GOT3 (cell line): ENCODE measurements at places on chromosomes 2 and 18.

- DNase-seq, result no peak
Measured at GRCh38 chr2:88448248-88448647, 4.2 kb downstream of the FOXI3 start.

GRCh38 chr2:216083464-216084281 is 2.0 kb downstream of the TMEM169 start:
- no peak for DNase-seq

DNA sequence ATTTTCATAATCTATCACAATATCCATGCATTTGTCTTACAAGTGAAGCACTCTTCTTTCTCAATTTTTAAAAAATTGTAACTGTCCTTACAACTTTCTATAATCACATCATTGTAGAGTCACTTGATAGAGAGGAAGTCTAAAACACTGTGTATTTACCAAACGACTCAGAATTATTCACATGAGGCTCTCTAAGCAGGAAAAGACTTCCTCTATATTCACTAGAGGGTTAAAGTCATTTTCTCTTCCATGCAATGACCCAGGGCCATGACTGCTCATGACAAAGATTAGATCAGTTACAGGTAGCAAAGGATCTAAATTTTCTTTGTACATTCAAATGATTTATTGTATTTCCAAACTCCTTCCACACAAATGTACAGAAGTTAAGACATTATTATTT is 9.0 kb upstream of the SLC1A4 start:
- no peak for DNase-seq

DNA sequence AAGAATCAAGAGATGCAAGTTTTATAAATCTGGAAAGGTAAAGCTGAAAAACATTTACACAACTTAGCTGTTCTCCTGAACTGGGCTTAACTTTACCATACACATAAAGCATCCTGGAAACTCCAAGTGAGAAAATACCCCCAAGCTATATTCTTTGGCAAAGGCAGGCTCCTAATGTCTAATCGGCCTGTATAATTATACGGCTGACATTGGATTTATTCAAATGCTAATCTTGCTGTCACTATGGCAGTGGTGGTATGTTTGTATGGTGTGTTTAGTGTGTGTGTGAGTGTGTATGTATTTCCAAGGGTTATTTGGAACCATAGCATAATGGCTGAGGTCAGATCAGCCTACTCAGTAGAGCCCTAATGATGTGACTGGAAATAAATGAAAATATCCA is 1031.8 kb upstream of the ZEB2 start:
- DNase-seq, result no peak

GRCh38 chr2:207408086-207408794 is 121.5 kb upstream of the CREB1 start:
- DNase-seq, result no peak

DNA sequence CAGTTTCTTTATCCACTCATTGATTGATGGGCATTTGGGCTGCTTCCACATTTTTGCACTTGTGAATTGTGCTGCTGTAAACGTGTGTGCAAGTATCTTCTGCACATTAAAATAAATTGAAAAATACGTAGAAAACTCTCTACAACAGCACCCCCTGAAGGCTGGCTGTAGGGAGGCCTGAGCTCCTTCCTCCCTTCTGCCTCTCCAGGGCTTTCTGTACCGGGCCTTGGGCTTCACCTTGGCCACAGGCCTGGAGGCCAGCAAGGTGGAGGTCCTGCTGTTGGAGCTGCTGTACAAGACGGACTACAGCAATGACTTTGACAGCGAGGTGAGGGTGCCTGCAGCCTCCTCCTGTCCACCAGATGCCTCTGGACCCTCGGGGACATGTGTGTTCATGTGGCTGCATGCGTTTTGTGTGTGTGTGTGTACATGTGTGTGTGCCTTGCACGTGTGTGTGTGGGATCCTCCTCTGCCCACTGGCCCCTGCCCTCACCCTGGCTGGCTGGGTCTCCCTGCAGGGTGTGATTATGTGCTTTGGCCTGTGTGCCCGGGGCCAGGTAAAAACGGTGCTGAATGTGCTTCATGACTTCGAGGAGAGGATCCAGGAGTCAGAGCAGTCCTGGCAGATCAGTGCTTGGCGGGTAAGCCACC is 29.2 kb downstream of the MROH2A start:
- DNase-seq, result no peak

DNA sequence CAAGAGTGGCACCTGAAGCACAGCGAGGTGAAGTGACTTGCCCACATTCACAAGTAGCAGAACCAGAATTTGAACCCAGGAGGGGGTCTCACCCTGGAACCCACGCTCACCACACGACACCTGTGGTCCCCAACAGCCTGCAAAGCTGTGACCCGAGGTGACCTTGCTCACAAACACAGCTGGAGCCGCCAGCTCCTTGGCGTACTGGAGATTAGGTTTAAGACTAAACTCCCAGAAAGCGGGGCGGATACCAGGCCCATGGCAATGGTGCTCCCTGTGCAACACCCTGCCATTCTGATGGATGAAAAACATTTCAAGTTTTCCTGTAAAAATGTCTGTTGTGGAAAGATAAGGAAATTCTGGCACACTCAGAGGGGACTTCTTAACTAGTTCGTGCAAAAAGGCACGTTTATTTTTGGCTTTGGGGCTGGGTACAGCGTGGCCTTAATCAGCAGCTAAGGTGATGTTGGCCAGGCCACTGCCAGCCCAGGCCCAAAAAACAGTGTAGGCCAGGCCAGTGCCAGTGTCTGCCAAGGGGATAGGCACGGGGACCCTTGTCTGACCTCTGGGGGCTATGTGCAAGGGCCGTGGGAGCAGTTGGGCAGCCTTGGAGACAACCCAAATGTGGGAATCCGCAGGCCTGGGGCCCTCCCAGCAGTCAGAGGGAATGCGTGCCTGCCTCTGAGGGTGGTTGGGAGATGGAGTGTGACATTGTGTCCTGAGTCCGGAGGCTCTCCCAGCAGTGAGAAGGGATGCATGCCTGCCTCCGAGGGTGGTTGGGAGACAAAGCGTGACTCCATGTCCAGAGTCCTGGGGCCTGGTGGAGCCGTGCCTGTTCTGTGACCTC is 185.0 kb upstream of the HS6ST1 start:
- DNase-seq, result no peak

- no peak for DNase-seq
Measured at GRCh38 chr18:60746491-60746890, 373.9 kb upstream of the MC4R start.

- no peak for DNase-seq
Measured at GRCh38 chr2:29117636-29118303, 2.6 kb downstream of the CLIP4 start.

GRCh38 chr18:62876828-62877227 is 161.5 kb downstream of the PHLPP1 start:
- no peak for DNase-seq

DNA sequence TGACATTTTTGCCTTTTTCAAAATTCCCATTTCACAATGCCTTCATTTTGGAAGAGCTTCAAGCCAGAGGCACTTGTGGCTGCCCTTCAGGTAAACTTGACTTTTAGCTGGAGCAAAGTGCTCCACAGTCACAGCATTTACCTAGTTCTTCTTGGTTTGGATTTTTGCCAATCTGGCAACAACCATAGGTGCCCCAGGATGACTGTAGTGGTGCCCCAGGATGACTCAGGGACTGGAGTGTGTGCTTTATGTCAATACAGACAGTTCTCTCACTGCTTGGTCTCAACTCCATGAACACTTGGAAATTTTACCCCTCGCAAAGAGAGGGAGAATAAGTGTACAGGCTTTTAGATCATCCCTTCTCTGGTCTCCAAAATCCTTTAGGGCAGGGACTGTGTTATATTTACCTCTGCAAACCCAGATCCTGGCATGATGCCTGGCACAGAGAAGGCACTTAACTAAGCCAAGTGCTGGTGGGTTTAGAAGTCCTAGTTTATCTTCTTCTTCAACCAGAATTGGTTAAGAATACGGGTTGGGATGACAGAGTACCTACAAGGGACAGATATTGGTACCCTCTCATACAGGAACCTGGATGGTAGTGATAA is 15.3 kb upstream of the PTPN4 start:
- no peak for DNase-seq

- no peak for DNase-seq
Measured at GRCh38 chr2:167986223-167986622, 261.2 kb downstream of the STK39 start.

GRCh38 chr2:98470851-98471255 is 26.2 kb downstream of the INPP4A start:
- DNase-seq, result no peak

GRCh38 chr2:162478721-162479129 is 134.8 kb downstream of the GCA start:
- no peak for DNase-seq

DNA sequence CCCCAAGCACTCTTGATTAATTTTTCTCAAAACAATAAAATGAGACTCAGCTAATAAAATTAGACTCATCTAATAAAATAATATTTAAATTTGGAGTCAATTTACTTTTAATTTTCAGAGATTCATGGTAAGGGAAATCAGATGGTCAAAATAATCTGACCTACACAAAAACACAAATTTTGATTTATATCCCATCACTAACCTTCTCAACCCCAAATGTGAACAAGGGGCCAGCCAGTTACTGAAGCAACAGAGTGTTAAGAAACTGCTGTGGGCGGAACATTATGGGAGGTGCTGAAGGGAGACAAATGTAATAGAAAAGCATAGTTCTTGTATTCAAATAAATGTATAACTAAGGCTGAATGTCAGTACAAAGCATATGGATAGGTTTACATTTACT is 28.5 kb upstream of the PPP3R1 start:
- DNase-seq, result no peak

DNA sequence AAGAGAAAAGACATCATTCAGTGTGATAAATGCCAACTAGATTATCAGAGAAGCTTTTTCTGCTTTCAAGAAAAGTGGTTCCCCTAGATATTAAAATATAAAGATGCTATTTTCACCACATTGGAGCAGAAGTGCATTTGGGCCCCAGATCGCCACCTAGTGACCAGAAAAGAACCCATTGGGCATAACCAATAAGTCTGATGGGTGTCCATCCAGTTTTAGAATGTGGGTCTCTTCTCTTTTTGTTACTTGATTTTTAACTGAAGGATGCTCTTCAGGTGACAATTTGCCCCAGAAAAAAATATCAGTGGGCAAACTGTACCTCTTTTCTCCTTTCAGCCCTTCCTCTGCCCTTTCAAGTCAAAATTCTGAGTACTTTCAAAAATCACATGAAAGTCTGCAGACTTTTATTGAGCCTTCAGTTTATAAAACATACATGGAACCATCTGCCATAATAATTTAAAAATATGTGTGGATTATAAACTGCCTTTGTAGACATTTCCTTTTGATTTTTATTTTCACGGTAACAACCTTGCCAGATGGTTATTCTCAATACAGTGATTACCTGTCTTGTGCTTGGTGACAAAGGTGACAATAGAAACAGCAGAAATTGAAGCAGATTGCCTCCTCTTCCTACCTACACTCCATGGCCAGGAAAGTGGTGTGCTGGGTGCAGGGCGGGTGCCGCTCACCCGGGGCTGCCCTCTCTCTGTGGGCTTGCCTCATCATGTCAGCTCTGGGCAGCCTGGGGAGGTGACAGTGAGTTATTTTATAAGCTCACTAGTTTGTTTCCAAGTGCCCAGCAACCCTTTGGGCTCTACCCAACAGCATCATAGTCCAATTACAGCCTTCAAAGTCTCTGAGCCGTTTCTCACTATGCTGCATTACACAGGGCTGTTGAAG is 124.5 kb downstream of the DCDC2C start:
- DNase-seq, result no peak

- DNase-seq, result no peak
Measured at GRCh38 chr2:151380580-151381235, 23.3 kb downstream of the TNFAIP6 start.

DNA sequence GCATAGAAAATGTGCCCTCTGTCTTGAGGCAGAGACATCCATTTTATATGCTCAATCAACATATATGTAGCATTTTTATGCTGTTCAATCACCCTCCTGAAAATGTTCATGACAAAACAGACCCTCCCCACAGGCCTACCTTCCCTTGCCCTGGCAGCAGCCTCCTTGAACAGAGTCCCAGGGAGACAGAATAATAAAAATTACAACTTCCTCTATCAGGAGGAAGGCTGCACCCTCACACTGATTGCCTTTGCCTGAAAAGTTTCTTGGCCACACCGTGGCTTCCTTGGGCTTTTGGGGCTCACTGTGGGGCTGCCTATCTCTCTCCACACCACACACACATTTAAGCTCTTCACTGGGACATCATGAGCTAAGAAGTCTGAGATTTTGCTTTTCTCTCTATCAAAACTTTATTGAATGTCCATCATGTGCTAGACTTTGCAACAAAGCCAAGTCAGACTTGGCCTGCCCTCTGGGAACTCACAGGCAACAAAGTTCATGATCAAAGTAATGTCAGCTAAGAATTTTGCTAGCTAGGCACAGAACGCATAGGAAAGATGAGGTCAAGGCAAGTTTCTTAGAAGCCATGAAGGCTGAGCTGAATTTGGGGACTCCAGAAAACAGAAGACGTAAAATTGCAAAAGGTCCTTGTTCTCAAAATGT is 101.6 kb downstream of the BCL2L11 start:
- no peak for DNase-seq

DNA sequence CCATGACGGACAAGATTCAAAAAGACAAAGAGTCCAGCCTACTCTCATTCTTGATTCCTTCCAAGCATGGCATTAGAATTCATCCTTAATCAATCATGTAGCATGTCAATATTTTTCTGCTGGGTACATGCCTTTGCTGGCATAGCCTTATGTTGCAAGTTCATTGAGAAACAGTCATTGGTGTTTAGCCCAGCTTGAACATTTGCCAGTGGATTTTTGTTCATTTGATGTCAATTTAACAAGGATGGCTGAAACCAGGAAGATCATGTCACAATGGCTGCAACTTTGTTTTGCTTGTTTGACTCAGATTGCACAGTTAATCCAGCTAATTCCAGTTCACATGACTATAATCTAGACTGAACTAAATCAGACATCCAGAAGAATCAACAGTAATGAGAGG is 1132.2 kb downstream of the LRP1B start:
- DNase-seq, result no peak

GRCh38 chr18:13486284-13486683 is 240.1 kb downstream of the FAM210A start:
- no peak for DNase-seq

GRCh38 chr2:54960164-54960563 is 90.1 kb downstream of the RTN4 start:
- no peak for DNase-seq

GRCh38 chr2:147182260-147182659 is 662.6 kb upstream of the ACVR2A start:
- DNase-seq, result no peak

GRCh38 chr2:235026649-235027557 is 75.1 kb downstream of the SH3BP4 start:
- DNase-seq, result no peak

- DNase-seq, result no peak
Measured at GRCh38 chr18:908758-909724, 4.4 kb downstream of the ADCYAP1 start.

- DNase-seq, result no peak
Measured at GRCh38 chr2:67446491-67446911, 49.4 kb downstream of the ETAA1 start.
